ENCODE measurements at places on chromosomes 13 and 19.

GRCh38 chr13:44231786-44232516 is 141.7 kb upstream of the SERP2 start:
- no peak for DNase-seq

DNA sequence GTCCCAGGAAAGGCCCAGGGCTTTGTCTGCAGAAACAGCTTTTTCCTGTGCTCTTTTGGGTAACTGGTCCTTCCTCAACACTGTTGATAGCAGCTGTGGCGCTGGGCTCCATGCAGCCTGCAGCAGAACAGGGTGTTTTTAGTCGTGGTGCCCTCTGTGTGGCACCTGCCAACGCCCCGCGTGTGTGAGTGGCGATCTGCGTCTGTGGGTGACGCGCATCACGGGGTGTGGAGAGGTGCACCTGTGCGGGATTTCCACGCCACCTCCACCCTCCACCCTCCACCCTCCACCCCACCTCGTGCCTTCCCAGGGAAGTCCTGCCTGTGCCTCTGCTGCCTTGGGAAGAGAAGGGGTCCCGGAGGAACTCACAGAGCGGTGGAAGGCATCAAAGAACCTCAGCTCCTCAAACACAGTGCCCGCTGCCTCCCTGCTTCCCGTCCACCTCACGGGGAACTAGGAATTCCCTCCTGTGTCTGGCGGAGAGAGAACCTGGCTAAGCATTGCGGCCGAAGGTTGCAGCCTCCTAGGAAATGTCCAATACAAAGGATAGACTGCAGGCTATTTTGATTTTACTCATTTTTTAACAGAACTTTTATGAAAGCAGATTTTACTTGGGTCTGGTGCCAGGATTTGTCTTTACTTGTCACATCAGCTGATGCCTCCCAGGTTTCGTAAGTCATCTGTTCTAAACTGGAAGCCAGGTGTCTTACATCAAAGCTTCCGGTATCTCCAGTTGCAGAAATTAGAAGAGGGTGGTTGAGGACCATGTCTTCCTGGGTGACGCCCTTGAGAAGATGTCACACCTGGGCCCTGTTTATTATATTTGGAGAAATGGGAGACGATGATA is 84.0 kb downstream of the ATP11A start:
- DNase-seq, result no peak

DNA sequence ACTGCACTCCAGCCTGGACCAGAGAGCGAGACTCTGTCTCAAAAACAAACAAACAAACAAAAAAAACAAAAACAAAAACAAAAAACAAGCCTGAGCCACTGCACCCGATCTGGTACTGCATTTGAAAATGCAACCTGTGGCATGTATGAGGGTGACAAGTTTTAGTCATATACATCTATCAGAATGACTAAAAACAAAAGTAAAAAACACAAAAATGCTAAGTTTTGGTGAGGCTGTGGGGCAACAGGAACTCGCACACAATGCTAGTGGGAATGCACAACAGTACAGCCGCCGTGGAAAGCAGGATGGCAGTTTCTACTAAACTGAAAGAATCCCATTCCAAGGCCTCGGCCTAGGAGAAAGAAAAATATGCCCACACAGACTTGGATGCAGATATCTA is 7.8 kb downstream of the EBPL start:
- peak; percentile 30 for DNase-seq

DNA sequence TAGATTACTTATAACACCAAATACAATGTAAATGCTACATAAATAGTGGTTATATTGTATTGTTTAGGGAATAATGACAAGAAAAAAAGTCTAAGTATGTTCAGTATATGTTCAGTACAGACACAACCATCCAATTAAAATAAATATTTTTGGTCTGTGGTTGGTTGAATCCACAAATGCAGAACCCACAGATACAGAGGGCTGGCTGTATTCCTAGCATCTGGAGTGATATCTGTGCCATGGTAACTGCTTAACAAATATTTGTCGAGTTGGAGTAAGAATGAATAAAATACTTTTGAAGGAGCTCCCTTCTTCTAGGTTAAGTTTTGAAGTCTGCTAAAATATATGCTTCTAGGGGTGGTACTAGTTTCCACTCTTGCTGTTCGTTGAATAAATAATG is 241.0 kb downstream of the KLF5 start:
- no peak for DNase-seq

DNA sequence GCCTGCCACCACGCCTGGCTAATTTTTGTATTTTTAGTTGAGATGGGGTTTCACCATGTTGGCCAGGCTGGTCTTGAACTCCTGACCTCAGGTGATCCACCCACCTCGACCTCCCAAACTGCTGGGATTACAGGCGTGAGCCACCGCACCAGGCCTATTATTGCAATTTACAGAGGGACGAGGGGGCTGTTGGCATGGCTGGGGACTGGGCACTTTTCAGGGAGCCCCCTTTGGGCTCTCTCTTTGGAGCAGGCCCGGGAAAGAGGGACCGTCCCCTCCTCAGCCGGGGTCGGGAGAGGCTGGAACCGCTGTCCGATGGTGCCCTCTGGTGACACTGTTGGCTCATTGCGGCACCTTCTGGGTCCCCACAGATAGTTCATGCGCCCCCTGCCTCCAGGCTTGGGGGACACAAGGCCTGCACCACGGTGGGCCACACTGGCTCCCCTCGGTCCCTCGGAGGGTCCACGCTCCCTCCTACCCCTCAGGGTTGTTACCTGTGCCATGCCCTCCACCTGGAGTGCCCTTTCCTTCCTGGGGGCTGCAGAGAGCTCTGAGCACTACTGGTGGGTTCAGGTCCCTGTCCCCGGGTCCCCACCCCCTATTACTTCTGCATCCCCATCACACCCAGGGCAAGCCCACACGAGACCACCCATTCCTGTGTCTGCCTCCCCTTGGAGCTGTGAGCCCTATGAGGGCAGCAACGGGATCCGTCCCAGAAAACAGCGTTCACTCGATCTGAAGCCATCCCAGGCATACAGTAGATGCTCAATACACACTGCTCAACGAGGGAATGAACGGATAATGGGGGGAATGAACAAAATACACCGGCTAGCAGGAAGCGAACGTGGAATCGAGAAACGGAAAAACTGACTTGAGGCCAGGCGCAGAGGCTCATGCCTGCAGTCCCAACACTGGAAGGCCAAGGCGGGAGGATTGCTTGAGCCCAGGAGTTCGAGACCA is 12.5 kb downstream of the FEM1A start:
- DNase-seq, result peak; percentile 55

DNA sequence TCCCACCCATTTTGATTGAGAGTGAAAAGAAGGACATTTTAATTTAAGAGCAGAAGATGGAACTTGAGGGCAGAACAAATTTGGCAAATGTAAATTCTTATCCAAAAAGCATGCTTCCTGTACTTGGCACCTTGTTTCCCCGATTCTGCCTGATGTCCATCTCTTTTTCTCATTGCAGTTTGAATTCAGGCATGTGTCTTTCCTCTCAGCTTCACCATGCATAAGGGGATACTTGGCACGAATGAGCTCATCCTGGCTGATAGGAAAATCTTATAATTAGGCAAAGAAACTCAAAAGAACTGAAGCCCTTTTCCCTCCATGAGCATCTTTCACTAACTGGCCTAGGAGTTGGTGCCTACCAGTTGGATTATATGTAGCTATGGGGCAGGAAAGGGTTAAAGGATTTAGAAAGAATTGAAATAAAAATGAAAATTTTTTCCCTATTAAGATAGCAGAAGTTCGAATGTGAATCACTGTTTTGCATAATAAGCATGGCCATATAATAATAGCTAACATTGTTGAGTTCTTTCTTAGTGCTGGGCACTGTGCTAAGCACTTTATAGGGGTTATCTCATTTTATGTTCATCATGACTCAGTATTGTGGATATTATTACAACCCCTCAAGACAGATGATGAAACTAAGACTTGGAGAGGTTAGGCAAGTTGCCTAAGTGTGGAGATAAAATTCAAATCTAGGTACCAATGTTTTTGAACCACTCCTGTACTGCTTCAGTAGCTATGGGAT is 386.6 kb downstream of the KCNRG start:
- no peak for DNase-seq

GRCh38 chr13:27643334-27644132 is 21.8 kb downstream of the POLR1D start:
- DNase-seq, result no peak

- no peak for DNase-seq
Measured at GRCh38 chr19:30222992-30223865, 149.0 kb upstream of the ZNF536 start.

DNA sequence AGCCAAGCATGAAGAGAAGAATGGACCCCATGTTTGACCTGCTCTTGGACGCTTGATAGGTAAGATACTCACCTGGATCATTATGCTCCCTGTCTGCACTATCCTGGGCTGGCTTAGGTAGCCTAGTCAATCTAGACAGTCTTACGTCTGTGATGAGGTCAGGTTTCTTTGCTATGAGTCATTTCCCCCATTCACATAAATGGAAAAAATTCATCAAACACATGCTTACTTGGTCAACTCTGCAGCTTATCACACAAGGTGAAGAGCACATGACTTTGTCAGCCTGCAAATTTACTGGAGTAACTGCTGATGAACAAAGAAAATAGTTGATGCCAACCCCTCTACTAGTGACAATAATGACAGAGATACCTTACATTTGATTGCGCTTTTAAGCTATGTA is 170.0 kb downstream of the NUFIP1 start:
- DNase-seq, result peak; percentile 18

GRCh38 chr19:55113570-55114039 is 3.8 kb downstream of the PPP1R12C start:
- no peak for DNase-seq
